CD4-positive, alpha-beta T cell treated with Interleukin-4 for 1 hour (primary cell): ENCODE measurements at places on chromosomes 3 and 15.

GRCh38 chr3:172044833-172045585, 5.6 kb downstream of the FNDC3B start:
- DNase-seq = no peak

DNA sequence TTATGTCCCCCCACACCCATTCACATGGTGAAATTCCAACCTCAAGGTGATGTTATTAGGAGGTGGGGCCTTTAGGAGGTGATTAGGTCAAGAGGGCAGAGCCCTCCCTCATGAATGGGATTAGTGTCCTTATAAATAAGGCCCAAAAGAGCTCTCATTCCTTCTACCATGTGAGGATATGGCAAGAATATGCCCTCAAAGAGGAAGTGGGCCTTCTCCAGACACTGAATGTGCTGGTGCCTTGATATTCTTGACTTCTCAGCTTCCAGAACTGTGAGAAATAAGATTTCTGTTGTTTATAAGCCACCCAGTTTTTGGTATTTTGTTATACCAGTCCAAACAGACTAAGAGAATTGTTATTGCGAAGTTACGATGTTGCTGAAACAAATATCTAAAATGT, 94.4 kb downstream of the ANKRD28 start:
- DNase-seq = no peak

DNA sequence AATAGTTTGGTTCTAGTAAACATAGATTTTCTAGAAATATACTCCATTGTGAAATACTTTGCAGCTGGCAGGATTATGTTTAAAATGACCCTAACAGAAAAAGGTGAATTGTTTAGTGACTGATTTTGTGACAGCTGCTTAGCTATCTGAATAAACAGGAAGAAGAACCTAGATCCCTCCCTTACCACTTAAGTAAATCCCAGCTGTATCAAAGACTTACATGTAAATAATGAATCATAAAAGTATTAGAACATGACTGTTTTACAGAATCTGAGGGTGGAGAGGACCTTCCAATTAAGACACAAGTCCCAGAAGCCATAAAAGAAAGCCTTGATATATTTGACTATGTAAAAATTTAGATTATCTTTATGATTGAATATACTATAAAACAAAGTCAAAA, 15.9 kb downstream of the SLC49A4 start:
- DNase-seq = no peak

- no peak for DNase-seq
These were observed 330.8 kb downstream of the TIGIT start for GRCh38 chr3:114624571-114625181.

- no peak for DNase-seq
These were observed 8.4 kb upstream of the GP5 start for GRCh38 chr3:194407423-194407822.
